ENCODE measurements at places on chromosomes 11 and 22. TPM values are rescaled to one million over a fixed set of nuclear protein-coding genes. Genes with fewer than 3 reads are reported as not detected.

DNA sequence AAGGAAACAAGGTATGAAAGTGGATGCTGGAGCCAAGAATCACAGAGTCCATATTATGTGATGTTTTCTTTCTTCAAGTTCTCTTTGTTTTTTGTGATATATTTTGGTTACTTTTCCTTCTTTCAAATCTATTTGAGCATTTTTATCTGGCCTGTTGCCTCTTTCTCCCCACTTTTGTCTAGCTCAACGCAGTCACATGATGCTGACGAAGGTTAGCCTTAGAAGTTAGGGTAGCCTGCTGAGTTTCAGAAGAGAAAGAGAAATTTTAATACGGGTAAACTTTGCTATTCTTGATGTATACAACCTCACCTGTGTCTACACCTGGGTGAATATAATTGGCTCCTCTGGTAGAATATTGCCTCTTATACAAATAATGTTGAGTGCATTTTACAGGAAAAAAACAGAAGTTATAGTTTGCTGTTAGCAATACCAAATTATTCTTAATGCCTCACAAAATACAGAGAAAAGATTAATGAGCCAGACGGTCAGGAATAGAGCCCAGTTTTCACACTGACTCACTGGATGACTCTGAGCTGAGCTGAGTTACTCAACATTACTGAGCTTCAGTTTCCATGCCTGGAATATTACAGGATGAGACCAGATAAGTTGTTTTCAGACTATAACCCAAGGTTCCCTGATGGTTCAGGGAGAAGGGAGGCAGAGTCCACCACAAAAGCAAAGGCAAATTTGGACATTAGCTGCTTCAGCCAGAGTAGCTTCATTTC is 161.6 kb upstream of the BDNF start:
- no peak overlapping the region for H3K27ac ChIP-seq
- H3K36me3 ChIP-seq, result no peaks in the 10 kb centered on the region

- H3K27me3 ChIP-seq, result no peaks in the 10 kb centered on the region
- H3K4me3 ChIP-seq, result no peak overlapping the region
- H3K36me3 ChIP-seq, result no peaks in the 10 kb centered on the region
- DNase-seq, result no peak
These were observed 138.0 kb upstream of the KIRREL3 start for GRCh38 chr11:127138613-127139012.

DNA sequence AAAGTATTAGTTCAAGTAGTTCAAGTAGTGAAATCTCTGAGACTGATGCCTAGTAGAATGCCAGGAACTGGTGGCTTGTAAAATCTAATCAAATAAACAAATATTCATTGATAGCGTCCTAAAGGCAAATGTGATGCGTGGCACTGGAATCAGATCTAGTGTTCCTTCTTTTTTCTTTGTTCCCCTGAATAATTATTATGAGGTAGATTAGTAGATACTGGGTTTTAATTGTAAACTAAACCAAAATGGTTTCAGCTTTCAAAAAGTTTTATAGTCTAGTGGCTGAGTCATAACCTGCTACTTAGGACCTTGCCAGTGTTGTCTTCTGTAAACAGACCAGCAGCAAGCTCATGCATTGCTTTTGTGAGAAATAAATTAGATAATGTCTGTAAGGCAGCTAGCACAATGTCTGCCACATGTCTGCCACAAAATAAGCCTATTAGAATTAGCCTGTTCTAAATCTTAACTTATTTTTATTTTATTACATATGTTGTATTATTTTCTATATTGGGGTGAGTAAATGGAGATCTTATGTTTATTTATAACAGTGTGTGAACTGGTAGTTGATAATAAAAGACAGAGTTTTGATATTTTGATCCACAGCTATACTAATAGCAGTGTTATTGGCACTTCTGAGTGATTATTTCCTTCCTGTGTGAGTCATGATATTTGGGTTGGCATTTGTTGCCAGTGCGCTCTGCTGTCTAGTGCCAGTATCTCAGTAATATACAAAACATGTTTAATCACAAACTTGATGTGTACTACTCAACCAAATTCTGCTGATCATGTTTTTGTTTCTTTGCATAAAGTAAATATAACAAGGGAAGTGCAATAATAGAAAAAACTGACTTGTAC is 135.7 kb downstream of the TMEM135 start:
- no peak overlapping the region for H3K4me3 ChIP-seq
- no peaks in the 10 kb centered on the region for H3K36me3 ChIP-seq
- DNase-seq, result no peak
- peaks cover 10% of the 10 kb centered on the region for H3K4me1 ChIP-seq
- H3K27ac ChIP-seq, result no peak overlapping the region
- no peaks in the 10 kb centered on the region for H3K27me3 ChIP-seq

DNA sequence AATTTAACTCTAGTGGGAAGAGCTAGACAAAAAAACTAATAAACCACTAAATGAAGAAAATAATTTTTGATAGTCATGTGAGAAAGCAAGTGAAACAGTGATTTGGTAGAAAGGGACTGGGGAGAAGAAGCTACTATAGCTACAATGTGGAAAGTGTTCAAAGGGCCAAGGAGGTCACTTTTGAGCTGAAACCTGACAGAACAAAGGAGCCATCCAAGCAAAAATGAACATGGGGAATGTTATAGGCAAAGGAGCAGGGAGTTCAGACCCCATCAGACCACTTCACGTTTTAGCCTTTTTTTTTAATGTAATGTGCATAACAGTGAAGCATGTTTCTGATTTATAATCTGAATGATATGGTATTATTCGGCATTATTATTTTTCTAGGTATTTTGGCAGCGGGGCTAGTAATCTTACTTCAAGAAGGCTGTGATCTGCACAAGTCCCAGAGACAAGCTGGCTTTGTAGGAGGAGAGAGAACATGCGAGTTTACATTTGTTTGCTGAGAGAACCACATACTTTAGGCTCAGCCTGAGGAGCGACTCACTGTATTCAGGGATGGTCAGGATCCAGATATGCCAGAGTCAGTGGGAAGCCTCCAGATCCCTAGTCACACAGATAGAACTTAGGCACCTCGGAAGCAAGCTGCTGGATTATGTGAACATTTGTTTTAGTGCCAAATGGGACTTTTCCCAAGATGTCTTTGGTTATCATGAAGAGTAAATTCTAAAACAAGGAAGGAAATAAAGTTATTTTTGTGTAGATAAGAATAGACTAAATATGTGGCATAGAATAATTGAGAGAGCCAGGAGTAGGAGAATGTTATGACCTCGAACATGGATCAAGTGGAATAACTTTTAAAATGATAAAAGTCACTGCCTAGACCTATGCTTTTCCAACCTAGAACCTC is 118.6 kb downstream of the TRIM44 start:
- H3K27me3 ChIP-seq, result no peaks in the 10 kb centered on the region
- no peak overlapping the region for H3K27ac ChIP-seq
- no peak overlapping the region for H3K4me3 ChIP-seq

Gene ABCC8
- 5.2 TPM for total RNA-seq

DNA sequence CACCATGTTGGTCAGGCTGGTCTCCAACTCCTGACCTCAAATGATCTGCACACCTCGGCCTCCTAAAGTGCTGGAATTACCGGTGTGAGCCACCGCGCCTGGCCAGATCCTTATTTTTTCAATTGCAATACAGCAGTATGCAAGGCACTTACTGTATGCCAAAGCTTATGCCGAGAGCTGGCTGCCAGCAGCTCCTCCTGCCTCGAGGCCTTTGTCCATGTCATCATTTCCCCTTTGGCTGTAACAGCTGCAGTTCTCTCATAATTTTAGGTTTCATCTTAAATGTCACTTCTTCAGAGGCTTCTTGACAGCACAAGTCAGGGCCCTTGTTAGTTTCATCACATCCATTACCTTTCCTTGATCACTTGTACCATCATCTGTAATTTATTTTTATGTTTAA is 1.5 kb upstream of the SREBF2 start:
- peak overlapping the region; percentile 91 for H3K27ac ChIP-seq
- no peaks in the 10 kb centered on the region for H3K27me3 ChIP-seq
- no peaks in the 10 kb centered on the region for H3K36me3 ChIP-seq
- no peak for DNase-seq
- no peak overlapping the region for H3K4me3 ChIP-seq
- peaks cover 20% of the 10 kb centered on the region for H3K4me1 ChIP-seq

DNA sequence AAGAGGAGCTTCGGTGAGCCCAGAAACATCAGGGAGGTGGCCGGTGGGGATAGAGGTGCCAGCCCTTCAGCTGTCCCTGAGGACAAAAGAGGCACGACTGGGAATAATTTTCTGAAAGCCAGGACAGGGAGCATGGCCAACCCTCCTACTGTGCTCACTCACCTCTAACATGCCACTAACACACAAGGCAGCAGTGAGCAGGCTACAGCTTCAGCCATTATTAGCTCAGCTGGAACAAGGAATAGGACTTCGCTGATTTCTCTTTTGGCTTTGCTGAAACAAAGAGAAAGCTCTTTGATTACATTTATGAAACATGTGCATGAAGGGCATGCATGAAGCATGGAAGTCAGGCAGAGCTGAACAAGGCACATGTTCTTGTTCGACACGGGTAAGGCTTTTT is 12.1 kb upstream of the OR10A5 start:
- no peaks in the 10 kb centered on the region for H3K4me1 ChIP-seq
- H3K27ac ChIP-seq, result no peak overlapping the region
- no peaks in the 10 kb centered on the region for H3K27me3 ChIP-seq
- no peaks in the 10 kb centered on the region for H3K36me3 ChIP-seq
- H3K4me3 ChIP-seq, result no peak overlapping the region

DNA sequence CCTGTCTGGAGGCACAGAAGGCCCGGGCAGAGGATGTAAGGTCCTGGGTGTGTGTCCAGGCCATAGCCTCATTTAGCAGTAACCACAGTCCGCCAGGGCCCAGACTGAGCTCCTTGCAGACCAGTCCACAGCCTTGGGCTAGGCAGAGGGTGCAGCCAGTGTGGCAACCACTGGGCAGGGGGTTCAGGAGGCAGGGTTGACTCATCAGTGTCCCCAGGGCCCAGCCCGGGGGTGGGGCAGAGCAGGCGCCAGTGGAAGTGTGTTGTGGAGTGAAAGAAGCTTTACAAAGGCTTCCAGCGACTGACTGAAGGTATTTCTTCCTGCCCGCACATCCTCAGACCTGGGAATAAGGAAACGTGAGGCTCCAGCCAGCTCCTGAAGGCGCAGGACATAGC is 27.7 kb upstream of the WNT11 start:
- H3K4me1 ChIP-seq, result peaks cover 23% of the 10 kb centered on the region
- no peak for DNase-seq
- peak overlapping the region; percentile 93 for H3K4me3 ChIP-seq
- H3K36me3 ChIP-seq, result no peaks in the 10 kb centered on the region
- H3K27me3 ChIP-seq, result no peaks in the 10 kb centered on the region
- peak overlapping the region; percentile 89 for H3K27ac ChIP-seq

Gene SCT
- not detected for total RNA-seq

DNA sequence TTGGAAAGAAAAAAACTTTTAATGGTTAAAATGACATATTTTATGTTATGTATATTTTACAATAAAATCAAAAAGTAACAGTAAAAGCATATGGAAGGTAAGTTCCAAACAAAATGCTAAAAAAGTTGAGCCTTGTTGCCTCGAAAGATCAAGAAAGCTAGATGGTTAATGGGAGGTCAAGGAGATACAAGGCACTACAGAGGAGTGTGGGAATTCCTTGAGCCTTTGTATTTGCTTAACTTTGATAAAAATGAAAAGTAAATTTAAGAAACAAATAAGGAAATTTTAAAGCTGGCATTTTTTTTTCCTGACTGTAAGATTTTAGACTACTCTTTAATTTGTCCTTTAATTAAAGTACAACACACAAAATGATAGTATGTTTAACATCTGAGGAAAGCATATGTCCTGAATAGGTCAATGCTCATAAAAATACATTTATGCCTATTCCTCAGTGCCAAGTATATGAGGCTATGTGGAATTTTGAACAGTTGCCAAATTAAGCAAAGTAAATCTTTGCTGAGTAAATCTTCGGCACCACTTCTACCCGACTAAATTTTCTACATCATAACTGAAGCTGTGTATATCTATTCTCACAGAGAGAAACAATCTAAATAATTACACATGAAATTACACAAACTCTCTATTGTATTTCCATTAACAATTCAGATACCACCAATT is 108.8 kb downstream of the TTC28 start:
- H3K27ac ChIP-seq, result no peak overlapping the region
- no peaks in the 10 kb centered on the region for H3K27me3 ChIP-seq
- no peak for DNase-seq
- H3K4me3 ChIP-seq, result no peak overlapping the region

GRCh38 chr11:61607920-61608599 is 27.2 kb upstream of the SYT7 start:
- no peaks in the 10 kb centered on the region for H3K27me3 ChIP-seq
- H3K27ac ChIP-seq, result no peak overlapping the region

Gene RNF121
- total RNA-seq, result 21.1 TPM

DNA sequence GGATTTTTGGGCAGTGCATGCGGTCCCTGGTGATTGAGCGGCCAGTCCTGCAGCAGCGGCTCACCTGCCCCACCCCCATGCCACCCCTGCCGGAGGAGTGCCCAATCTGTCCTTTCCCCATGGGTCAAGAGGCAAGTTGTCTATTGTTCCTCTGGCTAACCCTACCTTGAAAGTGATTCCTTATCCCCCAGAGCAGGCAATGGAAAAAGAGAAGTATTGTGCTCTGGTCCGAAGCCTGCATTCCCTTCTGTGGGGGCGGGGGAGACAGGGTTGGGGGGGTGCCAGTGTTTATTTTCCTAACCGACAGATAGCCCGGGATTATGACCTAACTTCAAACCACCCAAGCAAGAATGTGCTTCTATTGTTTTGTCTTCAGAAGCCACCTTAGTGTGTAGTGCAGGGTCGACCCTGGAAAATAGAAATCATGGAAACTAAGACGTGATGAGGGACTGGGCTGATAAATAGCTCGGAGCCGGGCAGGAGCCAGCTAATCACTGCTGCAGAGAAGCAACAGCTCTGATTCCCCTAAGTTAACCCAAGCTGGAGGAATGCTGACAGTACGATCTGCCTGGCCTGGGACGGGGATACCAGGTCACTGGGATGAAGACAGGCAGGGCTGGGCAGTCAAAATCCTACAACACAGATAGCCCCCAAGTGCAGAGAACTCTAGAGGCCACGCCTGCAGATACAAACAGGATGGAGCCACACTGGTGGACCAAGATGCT is 38.7 kb upstream of the ATXN10 start:
- peaks cover 8% of the 10 kb centered on the region for H3K4me1 ChIP-seq

- no peak for DNase-seq
- no peaks in the 10 kb centered on the region for H3K27me3 ChIP-seq
- no peaks in the 10 kb centered on the region for H3K36me3 ChIP-seq
- H3K4me1 ChIP-seq, result no peaks in the 10 kb centered on the region
- no peak overlapping the region for H3K27ac ChIP-seq
- H3K4me3 ChIP-seq, result no peak overlapping the region
These were observed 59.6 kb downstream of the CHRDL2 start for GRCh38 chr11:74671520-74672196.

Gene KIRREL3
- 0.22 TPM for total RNA-seq
